Common myeloid progenitor, CD34-positive (primary cell): ENCODE measurements at places on chromosomes 1 and 21.

DNA sequence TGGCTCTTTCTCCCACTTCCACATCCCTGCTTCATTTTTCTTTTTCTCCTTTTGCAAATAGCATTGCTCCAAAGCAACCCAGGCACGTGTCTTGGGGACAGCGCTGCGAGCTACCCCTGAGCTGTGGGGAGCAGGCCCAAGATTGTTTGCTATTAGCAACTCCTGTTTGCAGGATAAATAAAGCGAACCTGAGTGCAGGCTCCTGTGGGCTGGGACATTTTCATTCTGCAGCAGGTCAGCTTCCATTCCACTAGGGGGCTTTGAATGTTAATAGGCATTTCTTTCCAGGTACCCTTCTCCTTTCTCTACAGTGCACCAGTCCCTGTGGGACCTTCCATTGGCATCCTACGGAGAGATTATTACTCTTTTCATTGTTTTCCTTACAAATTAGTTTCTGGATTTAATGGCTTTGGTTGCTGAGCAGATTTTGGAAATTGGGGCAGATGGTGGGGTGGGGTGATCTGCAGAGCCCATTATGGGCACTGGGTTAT, 54.0 kb downstream of the OLFML3 start:
- DNase-seq: peak; percentile 43

- DNase-seq: no peak
These were observed 13.2 kb upstream of the DMRTA2 start for GRCh38 chr1:50436489-50436888.

DNA sequence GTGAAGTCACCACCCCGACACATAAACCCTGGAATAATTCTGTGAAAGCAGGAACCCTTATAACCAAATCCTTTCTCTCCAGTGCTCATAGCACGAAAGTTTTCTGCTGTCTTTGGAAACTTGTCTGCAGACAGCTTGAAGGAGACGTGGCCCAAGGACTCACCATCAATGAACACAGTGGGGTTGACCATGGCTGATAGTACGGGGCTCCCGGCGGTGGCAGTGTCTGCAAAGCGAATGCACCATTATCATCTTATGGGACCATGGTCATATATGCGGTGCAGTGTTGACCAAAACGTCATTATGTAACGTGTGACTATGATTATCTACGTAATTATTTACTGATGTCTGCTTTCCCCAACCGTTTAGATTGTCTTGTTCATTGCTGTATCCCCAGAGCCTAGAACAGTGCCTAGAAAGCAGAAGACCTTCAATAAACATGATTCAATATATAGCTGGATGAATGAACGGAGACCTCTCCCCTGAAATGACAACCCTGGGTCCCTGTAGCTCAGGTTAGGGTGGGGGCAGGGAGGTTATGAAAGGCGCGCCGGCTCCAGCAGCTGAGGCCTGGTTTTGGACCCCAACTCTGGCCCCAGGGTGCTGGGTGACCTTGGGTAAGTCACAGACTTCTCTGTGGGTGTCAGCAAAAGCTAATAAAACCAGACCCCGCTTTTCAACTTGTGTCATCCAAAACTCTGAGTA, 128.4 kb upstream of the ZBTB40 start:
- no peak for DNase-seq

- DNase-seq: no peak
These were observed 16.8 kb downstream of the S100A10 start for GRCh38 chr1:151976858-151977257.

DNA sequence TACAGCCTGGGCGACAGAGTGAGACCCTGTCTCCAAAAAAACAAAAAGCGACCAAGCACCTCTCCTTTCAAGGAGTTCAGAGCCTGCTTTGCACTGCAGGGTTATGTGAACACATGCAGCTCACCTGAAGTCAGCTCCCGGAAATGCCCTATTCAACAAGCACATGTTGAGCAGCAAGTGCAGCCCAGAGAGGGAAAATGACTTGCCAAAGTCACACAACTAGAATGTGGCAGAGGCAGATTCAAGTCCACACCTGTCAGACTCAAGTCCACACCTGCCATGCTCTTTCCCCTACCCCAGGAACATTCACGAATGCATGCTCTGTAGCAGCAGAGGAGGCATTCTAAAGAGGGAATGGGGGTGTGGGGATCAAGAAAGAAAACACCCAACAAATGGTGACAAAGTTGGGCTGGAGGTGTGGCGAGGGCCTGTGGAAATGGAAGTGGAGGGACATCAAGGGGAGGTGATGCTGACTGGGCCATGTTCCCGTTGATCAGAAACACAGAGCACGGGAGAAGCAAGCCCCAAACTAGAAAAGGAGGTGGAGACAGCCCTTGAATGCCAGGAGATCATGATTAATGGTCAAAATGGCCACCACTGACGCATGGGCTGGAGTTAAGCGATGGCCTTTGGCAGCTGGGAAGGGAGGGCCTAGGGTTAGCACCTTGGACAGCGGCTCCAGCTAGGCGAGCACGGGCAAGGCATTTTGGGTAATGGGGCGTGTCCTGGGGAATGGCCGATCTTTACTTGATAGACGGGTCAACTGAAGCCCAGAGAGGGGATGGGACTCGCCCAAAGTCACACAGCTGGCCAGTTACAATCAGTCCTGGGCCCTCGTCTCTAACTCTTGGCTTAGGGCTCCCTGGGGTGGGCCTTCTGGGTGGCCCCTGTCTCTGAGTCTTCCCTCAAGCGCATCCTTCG, 21.5 kb downstream of the RAP1GAP start:
- peak; percentile 71 for DNase-seq

DNA sequence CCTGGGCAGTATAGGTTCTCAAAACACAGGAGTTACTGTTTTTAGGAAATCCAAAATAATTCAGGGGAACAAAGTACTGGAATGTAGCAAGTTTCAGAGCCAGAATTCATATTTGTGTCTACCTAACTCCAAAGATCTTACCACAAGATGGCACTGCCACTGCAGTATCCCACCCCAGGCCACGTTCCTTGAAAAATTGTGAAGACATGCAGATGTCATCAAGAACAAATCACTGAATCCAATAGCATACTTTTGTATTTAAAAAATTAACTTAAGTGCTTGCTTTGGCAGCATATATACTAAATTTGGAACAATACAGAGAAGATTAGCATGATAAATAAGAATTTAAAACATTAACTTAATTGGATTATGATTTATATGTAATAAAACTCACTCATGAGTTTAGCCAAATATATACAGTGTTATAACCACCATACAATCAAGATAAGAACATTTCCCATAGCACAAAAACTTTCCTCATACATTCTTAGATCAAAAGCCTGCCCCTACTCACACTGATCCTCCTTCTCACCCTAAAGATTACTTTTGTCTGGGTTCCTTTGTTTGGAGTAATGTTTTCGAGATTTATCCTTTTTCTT, 209.9 kb downstream of the FAF1 start:
- DNase-seq: peak; percentile 35

GRCh38 chr1:11802973-11803885, 2.5 kb downstream of the MTHFR start:
- peak; percentile 95 for DNase-seq

DNA sequence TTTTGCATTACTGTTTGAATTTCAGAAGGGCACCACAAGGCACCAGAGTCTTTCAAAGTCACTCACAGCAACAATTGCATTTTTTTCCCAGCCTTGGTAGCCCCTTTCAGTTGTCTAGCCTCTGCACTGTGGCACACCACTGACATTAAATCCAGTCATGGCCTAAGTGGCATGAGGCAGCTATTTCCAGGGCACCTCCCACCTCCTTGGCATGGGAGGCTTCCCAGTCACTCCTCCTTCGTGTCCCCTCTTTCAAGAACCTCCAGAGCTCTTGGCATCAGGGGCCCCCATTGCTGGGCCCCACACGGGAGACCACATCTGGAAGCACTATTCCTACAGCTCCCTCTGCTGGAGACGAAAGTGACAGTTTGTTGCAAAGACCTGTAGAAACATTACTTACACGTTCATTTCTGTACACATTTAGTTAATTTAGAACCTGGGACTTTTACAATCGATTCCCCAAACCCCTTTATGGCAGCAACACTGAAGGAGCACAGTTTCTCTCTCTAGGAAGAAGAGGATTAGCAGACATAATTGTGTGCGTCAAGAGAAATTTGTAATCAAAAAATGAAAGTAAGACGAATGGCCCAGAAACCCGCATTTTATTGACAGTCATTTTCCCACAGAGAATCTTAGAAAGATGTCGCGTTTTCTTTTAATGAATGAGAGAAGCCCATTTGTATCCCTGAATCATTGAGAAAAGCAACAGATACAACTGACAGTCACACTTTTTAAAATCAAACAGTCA, 5.7 kb upstream of the CHD5 start:
- DNase-seq: peak; percentile 58

- peak; percentile 97 for DNase-seq
These were observed 1.4 kb downstream of the HNRNPU start for GRCh38 chr1:244862699-244863490.

GRCh38 chr21:15160136-15160535, 95.3 kb upstream of the NRIP1 start:
- no peak for DNase-seq

GRCh38 chr1:86282611-86283010, 113.5 kb downstream of the ODF2L start:
- DNase-seq: no peak

- no peak for DNase-seq
These were observed 30.4 kb downstream of the FHAD1 start for GRCh38 chr1:15277447-15277838.

DNA sequence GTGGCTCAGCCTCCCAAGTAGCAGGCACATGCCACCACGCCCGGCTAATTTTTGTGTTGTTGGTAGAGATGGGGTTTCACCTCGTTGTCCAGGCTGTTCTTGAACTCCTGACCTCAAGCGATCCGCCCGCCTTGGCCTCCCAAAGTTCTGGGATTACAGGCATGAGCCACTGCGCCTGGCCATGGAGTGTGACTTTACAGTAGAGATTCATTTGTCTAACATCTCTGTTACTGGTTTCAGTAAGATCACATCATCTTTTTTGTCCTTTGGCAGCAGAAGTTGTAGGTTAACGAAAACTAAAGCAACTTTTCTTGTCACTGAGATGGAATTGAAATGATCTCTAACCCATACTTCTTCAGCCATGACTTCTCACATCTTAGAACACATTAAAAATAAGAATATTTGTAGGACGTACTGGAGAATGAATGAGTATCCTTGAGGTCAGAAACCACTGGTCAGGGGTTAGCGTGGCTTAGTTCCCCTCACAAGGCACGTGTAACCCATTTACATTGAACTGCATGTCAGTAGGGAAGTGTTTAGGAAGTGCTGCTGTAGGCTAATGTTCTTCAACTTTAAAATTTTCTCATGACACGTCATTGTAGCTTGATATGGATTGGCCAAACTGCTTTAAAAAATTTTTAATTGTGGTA, 75.9 kb downstream of the CAMTA1 start:
- DNase-seq: no peak

DNA sequence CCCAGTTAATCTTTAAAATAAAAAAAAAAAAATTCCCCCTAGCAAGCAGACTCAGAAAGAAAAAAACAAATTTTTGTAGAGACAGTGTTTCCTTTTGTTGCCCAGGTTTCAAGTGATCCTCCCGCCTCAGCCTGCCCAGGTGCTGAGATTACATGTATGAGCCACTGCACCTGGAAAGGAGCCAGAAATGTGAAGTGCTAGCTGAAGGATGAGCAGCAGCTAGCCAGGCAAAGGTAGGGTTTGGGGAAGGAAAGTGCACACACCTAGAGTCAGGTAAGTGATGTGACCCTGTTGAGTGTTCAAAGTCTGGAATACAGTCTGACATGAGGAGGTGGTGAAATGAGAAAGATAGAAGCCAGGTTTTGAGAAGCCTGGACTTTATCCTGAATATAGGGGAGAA, 1.7 kb downstream of the AKR1A1 start:
- no peak for DNase-seq

DNA sequence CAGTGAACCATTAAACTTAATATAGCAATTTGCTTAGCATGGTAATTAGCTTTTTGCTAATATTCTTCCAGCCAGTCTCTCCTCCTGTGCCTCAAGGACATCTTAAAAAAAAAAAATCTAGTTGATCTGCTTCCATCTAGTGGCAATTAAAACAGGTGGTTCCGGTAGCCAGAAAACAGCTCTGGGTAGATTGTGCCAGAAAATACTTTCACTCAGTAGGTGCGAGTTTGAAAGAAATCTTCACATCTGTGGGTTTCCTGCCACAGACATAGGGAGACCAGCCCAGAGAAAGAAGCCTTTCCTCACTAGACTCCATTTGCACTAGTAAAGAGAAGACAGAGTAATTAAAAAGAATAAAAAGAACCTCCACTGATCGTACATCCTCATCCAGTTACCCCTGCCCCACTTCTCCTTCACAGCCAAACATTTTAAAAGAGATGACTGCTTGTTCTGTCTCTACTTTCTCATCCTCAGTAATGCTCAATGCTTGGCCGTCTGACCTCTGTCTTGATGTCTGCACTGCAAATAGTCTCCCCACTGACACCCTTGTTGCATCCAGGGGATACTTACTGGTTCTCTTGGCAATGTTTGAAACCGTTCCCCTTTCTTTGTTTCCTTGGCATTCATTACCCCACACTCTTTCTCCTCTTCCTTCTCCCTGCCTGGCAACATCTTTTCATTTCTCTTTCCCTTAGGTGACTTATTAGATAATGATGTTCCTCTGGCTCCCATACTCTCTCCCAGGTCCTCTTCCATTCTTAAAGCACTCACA, 16.9 kb downstream of the SELL start:
- DNase-seq: peak; percentile 90

DNA sequence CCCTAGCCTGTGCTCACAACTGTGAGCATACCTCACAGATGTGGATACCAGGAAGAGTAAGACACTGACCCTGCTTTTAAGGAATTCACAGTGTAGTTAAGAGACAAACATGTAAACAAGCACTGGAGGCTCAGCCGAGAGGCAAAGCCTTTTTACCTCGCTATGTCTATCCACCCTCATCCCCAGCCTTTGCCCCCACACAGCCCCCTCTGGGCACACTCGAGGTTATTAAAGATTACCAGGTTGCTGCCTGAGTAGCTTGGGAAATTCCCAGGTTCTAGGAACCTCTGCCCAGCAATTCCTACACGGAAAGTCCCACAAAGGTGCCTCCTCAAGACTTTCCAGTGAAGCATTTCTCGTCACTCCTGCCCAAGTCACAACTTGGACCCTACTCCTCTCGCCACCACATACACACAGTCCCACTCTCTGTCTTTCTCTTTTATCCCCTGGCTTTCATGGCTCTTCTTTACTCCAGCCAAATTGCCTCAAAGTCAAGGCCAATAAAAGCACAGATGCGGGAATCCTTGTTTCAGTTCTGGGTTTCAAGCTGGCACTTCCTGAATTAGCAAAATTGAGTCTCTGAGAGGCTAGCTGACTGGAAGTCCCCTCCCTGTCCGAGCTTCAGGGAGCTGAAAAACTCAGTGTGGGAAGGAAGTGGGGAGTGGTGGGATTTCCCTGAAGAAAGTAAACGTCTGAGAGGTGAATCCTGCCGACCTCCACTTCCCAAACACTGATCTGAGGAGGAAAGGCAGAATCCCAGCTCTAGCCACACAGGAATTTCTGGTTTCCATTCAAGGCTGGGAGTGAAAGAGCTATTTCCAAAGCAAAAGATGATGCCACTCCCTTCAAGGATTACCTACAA, 7.6 kb downstream of the DENND2D start:
- no peak for DNase-seq

DNA sequence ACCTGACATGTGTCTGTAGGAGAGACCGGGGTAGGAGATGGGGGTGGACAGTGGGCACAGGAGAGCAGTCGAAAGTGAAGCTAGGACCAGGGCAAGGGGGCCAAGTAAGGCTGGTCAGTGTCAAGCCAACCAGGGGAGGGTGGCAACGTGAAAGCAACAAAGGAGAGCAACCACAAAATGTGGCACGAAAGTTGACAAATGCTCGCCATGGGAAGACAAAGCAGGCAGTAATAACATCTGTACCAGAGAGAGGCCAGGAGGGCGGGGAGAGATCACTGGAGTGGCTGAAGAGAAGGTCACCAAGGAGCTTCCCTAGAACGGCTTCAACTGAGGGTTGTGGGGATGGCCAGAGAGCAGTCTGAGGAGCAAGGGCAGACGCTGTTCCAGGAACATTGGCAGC, 17.0 kb downstream of the QSOX1 start:
- DNase-seq: no peak

- DNase-seq: no peak
These were observed 57.8 kb downstream of the ARHGEF11 start for GRCh38 chr1:156987715-156988114.
